ENCODE measurements at places on chromosomes 11 and 22.

DNA sequence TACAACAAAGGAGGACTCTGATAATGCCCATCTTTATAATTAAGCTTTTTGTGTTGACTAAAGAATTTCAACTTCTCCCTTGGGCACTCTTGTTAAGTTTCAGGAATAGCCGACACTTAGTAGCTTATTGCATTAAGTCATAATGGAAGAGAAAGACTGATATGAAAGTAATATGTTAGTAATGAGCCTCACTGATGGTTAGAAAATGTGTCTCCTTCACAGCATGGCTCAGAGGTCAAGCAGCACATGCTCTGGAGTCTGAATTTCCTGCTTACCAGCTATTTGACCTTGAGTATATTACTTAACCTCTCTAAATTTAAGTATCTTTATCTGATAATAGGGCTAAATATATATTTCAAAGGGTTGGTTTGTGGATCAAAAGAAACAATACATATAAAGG lies 39.0 kb downstream of the PDGFD start:
- DNase-seq, result no peak

- peak; percentile 89 for DNase-seq
Observed at GRCh38 chr11:8832571-8833260, 78.3 kb upstream of the AKIP1 start.

DNA sequence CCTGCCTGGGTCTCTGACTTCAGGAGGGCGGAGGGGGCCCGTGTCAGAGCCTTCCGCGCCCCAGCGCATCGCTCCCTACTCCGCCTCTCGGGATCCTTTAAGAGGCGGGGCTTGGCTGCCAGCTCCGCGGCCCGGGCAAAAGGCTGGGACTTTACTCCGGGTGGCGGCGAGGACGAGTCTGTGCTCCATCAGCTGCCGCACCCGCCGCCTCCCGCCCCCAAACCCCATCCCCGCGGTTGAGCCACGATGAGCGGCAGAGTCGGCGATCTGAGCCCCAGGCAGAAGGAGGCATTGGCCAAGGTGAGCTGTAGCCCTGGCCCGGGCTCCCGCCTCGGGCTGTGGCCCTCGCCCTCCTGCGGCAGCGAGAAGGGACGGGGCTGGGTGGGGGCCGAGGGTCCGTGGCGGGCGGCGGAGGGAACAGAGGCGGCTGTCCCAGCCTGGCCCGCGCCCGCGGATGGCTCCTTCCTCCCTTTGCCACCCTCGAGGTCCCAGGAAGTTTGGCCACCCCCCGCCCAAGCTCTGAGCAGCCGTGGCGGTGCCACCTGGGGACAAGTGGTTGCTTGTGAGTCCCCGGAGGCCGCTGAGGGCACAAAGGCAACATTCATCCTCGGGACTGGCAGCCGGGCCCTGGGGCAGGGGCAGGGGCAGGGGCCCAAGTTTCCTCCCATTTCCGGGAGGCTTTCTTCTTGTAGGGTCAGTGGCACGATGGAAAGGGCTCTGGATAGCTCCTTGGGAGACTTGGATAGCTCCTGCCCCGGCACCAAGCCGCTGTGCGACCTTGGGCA lies at the start of gene SEC14L2:
Gene SEC14L2 (plus strand): TSS at position 148 of the 785 bp plus-strand sequence. CDS start 99 bp downstream, at position 247.
- DNase-seq, result peak; percentile 83

- DNase-seq, result no peak
Observed at GRCh38 chr11:30329150-30329940, 6.4 kb downstream of the ARL14EP start.

DNA sequence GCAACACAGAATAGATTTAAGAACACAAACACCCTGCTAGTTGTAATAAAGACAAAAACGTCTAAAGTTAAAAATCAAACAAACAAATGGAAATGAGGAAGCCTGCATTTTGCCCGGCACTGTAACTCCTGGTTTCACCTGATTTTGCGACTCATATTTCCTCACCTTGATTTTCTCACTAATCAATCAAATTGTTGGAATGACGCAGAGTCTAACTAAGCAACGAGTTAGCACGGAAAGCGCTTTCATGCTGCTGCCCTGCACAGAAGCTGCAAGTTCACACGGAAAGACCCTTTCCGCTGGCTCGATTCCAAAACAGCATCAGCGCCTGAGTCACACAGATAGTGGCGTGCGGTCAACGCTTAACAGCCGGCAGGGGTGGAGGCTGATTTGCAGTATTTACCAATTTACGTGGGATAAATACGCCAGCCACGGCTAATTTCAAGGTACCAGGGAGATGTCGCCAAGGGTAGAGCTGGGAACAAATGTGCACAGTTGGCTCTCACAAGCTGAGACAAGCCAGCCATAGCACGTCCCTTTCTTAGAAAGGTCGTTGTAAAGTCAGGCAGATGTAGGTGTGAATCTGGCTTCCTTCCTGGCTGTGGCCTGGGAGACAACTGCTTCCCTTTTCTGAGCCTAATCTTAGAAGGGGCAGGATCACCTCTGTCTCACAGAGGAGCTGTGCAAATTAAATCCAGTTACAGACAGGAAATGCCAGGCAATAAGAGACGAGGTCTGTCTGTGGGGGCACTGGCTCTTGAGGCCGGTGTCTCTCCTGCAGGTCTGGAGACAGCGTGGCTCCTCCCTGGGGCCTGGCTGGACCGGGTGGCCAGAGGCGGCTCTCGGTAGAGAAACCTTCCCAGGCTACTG lies 76.9 kb upstream of the TTLL12 start:
- peak; percentile 63 for DNase-seq

- DNase-seq, result no peak
Observed at GRCh38 chr11:111574373-111575225, 27.6 kb upstream of the SIK2 start.

GRCh38 chr11:9533736-9534473 lies 39.6 kb upstream of the WEE1 start:
- no peak for DNase-seq

DNA sequence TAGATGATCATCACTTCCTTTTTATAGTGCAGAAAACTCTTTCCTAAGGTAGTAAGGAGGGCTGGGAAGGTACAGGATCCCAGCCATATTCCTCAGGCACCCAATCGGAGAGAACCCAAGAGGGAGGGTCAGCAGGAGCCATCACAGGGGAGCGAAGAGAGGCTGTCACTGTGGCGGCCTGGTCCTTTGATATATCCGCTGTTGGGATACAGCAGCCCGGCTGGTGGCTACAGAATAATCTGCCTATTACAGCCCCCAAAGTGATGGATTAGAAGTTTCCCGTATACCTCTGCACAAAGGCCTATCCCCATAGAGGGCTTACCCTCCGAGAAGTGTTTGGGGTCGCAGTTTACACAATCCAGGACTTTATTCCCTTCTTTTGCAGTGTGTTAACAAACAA lies 48.5 kb downstream of the OR4D9 start:
- DNase-seq, result no peak

DNA sequence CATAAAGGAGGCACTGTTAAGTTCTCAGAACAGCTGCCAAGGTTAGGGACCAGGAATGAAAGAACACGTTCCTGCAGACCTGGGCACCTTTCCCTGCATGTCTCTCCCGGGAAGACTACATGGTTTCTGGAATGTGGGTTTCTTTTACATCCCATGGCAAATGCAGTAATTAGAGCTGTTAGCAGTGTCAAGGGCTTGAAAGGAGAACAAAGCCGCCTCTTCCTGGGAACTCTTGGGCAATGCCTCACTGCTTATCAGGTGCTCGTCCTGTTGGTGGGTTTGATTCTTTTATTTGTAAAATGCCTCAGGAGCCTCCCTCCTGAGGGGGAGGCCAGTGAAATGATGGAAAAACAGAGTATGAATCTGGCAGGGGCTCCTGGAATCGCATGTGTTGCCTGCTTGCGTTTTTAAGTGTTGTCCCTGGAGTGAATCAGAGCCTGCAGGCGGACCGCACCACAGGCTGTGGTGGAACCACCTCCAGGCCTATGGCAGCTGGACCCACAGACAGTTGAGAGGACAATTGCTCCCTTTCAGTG lies 723 bp upstream of the C22orf31 start:
- DNase-seq, result no peak

GRCh38 chr11:134555510-134555909 lies 143.5 kb upstream of the B3GAT1 start:
- no peak for DNase-seq

- DNase-seq, result peak; percentile 88
Observed at GRCh38 chr22:18057568-18058209, 20.1 kb upstream of the PEX26 start.

GRCh38 chr22:48422900-48423480 lies 1404.7 kb downstream of the BRD1 start:
- DNase-seq, result no peak
